ENCODE measurements at places on chromosomes 1 and 21. TPM values are rescaled to one million over a fixed set of nuclear protein-coding genes. Genes with fewer than 3 reads are reported as not detected.

- no peak for DNase-seq
- H3K27ac ChIP-seq: no peak overlapping the region
- no peaks in the 10 kb centered on the region for H3K4me1 ChIP-seq
- H3K4me3 ChIP-seq: no peak overlapping the region
- H3K27me3 ChIP-seq: peaks cover 10% of the 10 kb centered on the region
- no peaks in the 10 kb centered on the region for H3K36me3 ChIP-seq
These were observed 120.9 kb upstream of the PRDX6 start for GRCh38 chr1:173356191-173356762.

DNA sequence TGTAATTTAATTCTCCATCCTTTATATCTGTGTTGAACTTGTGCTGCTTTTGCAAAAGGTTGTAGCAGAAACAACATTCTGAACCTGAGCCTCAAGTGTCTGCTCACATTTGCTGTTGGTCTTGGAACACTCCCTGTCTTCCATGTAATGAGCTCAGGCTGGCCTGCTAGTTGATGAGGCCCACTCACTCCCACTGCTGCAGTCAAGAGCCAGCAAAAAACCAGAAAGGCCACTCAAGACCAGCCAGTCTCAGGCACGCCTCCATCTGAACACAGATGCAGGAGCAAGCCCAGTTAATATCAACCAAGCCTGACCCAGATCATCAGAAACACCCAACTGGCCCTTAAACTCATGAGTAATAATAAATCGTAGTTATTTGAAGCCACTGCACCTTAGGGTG lies 342.2 kb upstream of the NFIA start:
- H3K4me3 ChIP-seq: no peak overlapping the region
- no peak overlapping the region for H3K27ac ChIP-seq
- H3K27me3 ChIP-seq: no peaks in the 10 kb centered on the region
- no peaks in the 10 kb centered on the region for H3K4me1 ChIP-seq

DNA sequence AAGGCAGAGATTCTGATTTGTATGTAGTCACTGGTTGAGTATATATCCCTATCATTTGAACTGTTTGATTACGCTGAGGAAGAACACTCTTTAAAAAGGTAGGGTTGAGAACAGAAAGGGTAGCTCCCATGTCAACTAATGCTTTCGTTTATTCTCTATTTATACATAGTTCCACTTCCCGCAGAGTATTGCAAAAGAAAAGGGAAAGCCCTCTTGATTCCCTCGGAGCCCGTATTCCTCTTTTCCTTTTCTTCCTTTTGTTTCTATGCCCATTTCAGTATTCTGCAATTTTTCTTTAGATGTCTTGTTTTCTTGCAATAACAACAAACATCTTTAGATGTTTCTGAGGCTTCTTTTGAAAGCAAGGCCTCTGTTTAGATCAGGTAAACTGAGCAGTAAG lies 78.2 kb downstream of the DNTTIP2 start:
- no peak for DNase-seq
- H3K36me3 ChIP-seq: peaks cover 3% of the 10 kb centered on the region
- no peak overlapping the region for H3K4me3 ChIP-seq

C1orf87 gene
- total RNA-seq: 0.94 TPM

GRCh38 chr1:82979593-82980236 lies 1019.2 kb downstream of the TTLL7 start:
- H3K27ac ChIP-seq: no peak overlapping the region
- peaks cover 20% of the 10 kb centered on the region for H3K4me1 ChIP-seq
- H3K36me3 ChIP-seq: no peaks in the 10 kb centered on the region
- peaks cover 3% of the 10 kb centered on the region for H3K27me3 ChIP-seq

- DNase-seq: no peak
- no peaks in the 10 kb centered on the region for H3K36me3 ChIP-seq
- H3K27me3 ChIP-seq: no peaks in the 10 kb centered on the region
These were observed 525.5 kb downstream of the MATN1 start for GRCh38 chr1:30197639-30198450.

GRCh38 chr1:201648907-201649721 lies 110.2 kb downstream of the NAV1 start:
- DNase-seq: no peak
- peak overlapping the region; percentile 85 for H3K4me3 ChIP-seq
- peak overlapping the region; percentile 88 for H3K27ac ChIP-seq
- no peaks in the 10 kb centered on the region for H3K27me3 ChIP-seq
- peaks cover 7% of the 10 kb centered on the region for H3K36me3 ChIP-seq

- no peak overlapping the region for H3K4me3 ChIP-seq
- no peaks in the 10 kb centered on the region for H3K36me3 ChIP-seq
- DNase-seq: no peak
- H3K4me1 ChIP-seq: no peaks in the 10 kb centered on the region
These were observed 43.5 kb downstream of the CHIA start for GRCh38 chr1:111334169-111334568.

SLC2A5 gene
- 0.39 TPM for total RNA-seq

GRCh38 chr1:83017276-83017675 lies 981.7 kb downstream of the TTLL7 start:
- H3K4me1 ChIP-seq: no peaks in the 10 kb centered on the region
- peaks cover 3% of the 10 kb centered on the region for H3K27me3 ChIP-seq
- no peak overlapping the region for H3K4me3 ChIP-seq
- H3K27ac ChIP-seq: no peak overlapping the region
- no peak for DNase-seq

TCEA3 gene
- 4.0 TPM for total RNA-seq

GRCh38 chr1:11654137-11654938 lies at the start of the genes FBXO2 and FBXO44:
FBXO2 (minus strand) TSS chr1:11654429; CDS start chr1:11654340, 89 bp downstream.
FBXO44 (plus strand) TSS chr1:11654877; CDS start chr1:11655836, 959 bp downstream.
- H3K4me1 ChIP-seq: peaks cover 16% of the 10 kb centered on the region
- no peaks in the 10 kb centered on the region for H3K36me3 ChIP-seq
- peaks cover 6% of the 10 kb centered on the region for H3K27me3 ChIP-seq
- DNase-seq: no peak
- H3K4me3 ChIP-seq: peak within 1 kb of the TSS; percentile 69

DNA sequence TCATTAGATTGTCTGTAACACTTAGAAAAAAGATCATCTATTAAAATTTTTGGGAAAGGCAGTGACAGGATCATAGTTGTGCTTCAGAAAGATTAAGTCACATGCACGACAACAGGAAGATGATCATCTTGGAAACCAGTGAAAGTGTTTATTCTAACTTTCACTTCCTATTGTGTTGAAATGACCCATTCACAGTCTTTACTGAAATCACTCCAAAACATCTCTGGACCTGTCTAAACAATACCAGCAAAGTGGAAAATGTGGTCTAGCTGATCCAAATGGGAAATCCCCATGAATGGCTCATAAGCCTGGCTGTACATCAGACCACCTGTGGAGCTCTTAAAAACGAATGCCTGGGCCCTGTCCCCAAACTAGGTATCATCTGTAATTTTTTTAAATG lies 111.1 kb upstream of the ETV3 start:
- no peaks in the 10 kb centered on the region for H3K27me3 ChIP-seq
- no peak overlapping the region for H3K27ac ChIP-seq
- no peak for DNase-seq

DNA sequence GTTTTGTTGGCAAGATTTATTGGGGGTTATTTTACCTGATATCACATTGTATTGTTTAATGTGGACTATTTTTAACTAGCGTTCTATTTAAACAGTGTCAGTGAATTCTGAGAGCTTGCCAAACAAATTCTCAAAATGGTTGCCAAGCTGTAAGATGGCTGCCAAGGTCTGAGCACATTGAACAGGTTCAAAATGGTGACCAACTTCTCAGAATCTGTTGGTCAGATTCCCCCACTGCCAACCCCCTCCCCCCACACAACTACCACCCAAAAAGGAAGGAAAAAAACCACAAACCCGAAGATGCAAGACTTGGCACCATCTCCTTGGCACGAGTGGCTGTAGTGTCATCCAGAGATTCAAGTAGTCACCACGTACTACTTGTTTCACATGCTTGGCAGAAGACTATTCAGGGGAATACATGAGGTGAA lies 159.1 kb downstream of the NFIA start:
- no peaks in the 10 kb centered on the region for H3K36me3 ChIP-seq
- H3K27me3 ChIP-seq: no peaks in the 10 kb centered on the region
- H3K4me1 ChIP-seq: peaks cover 18% of the 10 kb centered on the region
- no peak for DNase-seq

CA6 gene
- total RNA-seq: not detected

- no peak overlapping the region for H3K27ac ChIP-seq
These were observed 144.9 kb downstream of the HIVEP3 start for GRCh38 chr1:41773842-41774241.

TGFB2 gene
- 184 TPM for total RNA-seq

LCA5L gene
- 1.1 TPM for total RNA-seq

- no peaks in the 10 kb centered on the region for H3K4me1 ChIP-seq
- no peak overlapping the region for H3K27ac ChIP-seq
- no peaks in the 10 kb centered on the region for H3K36me3 ChIP-seq
- no peak for DNase-seq
These were observed 250.9 kb downstream of the MATN1 start for GRCh38 chr1:30472526-30472925.

KRTAP21-2 gene
- not detected for total RNA-seq

DNA sequence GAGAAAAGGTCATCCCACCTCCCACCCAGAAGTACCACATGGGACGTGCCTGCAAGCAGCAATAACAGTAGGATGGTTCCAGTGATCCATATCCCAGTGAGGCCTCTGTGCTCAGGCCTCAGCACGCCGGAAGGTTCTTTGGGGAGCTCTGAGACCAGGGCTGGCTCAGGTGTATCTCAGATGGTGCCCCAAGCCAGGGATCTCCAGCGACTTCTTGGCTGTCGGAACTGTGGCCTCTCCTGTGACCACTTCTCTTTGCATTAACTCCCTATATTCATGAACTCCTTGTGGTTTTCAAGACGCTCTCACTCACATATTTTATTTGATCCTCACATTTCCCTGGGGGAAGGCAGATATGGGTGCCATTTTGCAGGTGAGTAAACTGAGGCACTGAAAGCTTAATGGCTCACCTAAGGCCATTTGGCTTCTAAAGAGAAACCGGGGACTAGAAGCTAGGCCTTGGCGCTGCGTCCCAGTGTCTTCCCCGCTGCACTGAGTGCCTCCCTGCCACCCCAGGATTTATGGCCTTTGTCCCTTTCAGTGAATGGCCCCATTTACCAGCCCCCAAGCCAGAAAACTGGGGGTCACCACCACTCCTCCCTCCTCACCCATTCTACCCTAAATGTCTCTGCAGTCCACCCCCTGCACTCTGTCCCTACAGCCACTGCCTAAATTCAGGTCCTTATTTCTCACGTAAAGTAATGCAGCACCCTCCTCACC lies 101.9 kb downstream of the CCDC185 start:
- H3K27me3 ChIP-seq: no peaks in the 10 kb centered on the region
- H3K4me3 ChIP-seq: no peak overlapping the region
- no peaks in the 10 kb centered on the region for H3K4me1 ChIP-seq
- no peak overlapping the region for H3K27ac ChIP-seq

DNA sequence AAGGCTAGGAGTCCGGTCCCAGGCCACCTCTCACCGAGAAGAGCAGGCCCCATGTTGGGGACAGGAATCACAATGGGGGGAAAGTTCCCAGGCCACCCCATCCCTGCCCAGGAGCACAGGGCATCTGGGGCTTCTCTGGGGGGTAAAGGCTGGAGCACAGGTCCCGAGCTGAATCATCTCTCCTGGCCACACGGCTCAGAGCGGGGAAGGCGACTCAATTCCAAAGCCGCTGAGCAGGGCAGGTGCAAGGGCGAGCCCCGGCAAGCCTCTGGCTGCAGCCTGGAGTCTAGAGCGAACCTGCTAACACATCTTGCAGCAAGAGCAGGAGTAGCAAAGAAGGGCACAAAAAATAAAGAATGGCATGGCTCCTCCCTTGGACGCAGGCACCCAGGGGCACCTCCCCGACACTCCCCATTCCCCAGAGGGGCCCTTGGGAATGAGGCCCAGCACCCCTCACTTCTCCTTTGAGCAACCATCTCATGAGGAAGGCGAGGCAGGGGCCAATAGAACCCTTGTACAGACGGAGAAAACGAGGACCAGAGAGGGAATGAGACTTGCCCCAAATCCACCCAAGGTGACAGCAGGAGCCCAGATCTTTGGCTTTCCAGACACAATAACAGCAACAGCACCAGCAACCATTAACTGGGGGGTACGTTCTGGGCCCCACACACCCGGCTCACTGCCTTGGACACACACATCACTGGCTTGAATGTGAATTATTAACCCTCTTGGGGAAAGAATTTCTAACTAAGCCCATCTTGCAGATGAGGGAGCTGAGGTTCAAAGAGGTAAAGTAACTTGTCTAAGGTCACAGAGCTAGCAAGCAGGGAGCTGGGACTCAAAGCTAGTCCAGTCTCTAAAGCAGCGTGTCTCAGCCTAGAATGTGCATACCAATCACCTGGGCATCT lies 20.7 kb upstream of the ALDH4A1 start:
- no peaks in the 10 kb centered on the region for H3K27me3 ChIP-seq
- H3K27ac ChIP-seq: peak overlapping the region; percentile 90
- H3K36me3 ChIP-seq: no peaks in the 10 kb centered on the region
- H3K4me3 ChIP-seq: no peak overlapping the region
- DNase-seq: no peak

DNA sequence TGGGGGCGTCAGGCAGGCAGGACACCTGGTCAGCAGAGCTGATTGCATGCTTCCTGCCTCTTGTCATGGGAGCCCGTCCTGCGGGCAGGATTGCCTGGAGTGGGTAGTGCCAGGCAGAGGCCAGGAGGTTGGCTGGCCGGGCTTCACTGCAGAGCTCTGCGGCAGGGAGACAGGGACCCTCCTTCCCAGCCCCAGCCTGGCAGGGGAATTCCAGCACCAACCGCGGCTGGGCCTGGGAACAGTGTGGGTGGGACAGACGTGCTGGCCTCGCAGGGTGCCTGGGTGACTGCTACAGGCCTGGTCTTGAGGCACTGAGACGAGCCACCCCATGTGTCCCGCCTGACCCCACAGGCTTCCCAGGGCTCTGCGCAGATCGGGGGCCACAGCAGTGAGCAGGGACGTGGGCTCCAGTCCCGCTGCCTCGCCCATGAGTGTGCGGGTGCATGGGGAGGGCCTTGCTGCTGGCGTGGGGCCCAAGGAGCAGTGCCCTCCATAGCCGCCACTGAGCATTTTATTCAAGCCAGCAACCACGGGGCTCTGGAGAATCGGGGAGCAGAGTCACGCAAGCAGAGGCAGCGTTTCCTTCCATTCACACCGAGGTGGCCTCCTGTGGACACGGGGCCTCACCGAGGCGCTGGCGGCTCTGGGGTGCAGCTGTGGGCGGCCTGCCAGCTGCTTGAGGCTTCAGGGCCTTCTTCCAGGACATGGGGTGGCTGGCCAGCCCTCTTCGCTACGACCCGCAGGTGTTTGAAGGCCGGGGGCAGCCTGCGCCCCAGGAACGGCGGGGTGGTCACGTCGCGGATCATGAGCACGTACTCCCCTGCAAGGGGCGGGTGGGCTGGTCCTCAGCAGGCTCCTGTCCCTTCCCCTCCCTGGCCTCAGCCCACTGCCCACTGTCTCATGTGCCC lies 70.3 kb downstream of the MORN1 start:
- H3K4me3 ChIP-seq: no peak overlapping the region
- H3K4me1 ChIP-seq: peaks cover 43% of the 10 kb centered on the region
- peak overlapping the region; percentile 98 for H3K27ac ChIP-seq
- H3K36me3 ChIP-seq: no peaks in the 10 kb centered on the region

PGLYRP4 gene
- not detected for total RNA-seq

DNA sequence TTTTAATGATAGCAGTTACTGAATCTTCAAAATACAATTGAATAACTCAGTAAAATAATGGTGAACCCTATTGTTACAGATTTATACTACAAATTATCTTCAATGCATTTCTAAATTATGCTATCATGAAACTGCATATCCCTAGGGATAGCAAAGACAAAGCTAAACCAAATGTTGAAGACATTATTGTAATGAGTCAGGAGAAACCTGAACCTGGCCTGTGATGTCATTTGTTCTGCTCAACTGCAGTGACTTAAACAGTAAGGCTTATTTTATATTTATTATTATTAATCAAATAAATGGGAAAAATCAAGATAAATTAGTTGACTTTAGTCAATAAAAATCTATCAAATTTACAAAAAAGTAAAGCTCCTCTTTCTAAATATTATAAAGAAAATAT lies 100.3 kb downstream of the UCHL5 start:
- no peak overlapping the region for H3K4me3 ChIP-seq
- H3K4me1 ChIP-seq: peaks cover 3% of the 10 kb centered on the region
